Right atrium auricular region (tissue), 2 donors: ENCODE measurements at places on chromosomes 13 and 19.

- no peak for DNase-seq
- no peak overlapping the region for H3K27ac ChIP-seq
- no peaks in the 10 kb centered on the region for H3K36me3 ChIP-seq
- no peak overlapping the region for H3K4me3 ChIP-seq
- no peaks in the 10 kb centered on the region for H3K4me1 ChIP-seq
Measured at GRCh38 chr13:26528527-26528926, 29.0 kb upstream of the WASF3 start.

DNA sequence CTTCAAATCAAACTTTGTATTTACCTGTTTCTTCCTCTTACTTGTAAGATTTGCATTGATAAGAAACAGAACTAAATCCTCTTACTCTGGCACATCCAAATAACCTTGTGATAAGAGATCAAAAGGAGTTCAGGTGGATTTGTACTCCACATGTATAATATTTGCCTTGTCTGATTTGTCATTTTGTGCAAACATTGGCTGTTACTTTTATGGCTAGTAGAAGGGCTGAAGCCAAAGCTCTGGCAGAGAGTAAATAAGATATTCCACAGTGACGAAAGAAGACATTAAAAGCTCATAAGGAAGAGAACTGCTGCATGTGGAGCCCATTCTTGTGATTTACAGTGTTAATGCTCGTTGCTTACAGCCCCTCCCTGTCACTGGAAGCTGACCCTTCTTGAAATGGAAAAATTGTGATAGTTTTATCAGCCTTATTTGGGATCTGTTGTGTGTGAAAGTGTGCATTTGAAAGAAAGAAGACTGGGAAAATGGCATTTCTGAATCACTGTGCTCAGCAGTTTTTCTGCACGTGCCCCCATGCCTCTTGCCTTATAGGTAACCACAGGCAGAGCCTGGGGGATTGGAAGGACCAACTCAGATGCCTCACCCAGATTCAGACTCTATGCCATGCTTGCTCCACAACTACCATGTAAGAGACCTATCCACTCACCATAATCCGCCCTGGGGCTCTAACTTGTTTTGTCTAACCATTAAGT lies 68.2 kb downstream of the OXGR1 start:
- no peak for DNase-seq
- no peak overlapping the region for H3K27ac ChIP-seq
- H3K36me3 ChIP-seq, result no peaks in the 10 kb centered on the region
- no peaks in the 10 kb centered on the region for H3K27me3 ChIP-seq
- H3K4me3 ChIP-seq, result no peak overlapping the region

DNA sequence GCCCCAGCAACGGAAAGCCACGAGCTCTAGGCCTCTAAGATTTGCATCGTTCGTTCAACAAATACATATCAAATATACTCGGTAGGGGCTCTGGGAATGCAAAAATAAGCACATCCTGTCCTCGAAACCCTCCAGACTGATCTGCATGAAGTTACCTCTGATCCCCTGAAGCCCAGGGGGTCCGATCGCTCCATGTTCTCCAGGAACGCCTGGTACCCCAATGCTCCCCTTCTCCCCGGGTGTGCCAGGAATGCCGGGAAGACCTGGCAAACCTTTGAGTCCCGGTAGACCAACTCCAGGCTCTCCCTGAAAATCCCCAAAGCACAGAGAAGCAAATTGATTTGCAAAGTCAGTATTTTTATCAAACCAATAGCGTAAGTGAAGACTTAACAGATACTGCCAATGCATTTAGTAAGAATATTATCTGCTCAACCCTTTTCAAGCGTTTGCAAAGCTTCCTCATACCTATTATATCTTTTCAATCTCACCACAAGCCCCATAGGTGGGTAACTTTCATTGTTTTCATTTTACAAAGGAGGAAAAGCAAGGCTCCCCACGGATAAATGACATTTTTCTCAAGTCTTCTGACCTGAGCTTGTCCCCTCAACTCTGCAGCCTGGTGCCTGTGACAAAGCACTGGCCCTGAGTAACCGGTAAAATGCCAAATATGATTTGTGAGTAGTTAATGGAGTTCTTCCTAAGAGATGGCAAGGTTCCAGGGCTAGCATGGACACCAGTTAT lies 127.7 kb downstream of the COL4A1 start:
- no peaks in the 10 kb centered on the region for H3K4me1 ChIP-seq
- no peak overlapping the region for H3K27ac ChIP-seq
- DNase-seq, result no peak
- no peaks in the 10 kb centered on the region for H3K27me3 ChIP-seq
- H3K4me3 ChIP-seq, result no peak overlapping the region

GRCh38 chr13:41639955-41640780 lies 182.8 kb downstream of the RGCC start:
- no peak for DNase-seq
- no peak overlapping the region for H3K4me3 ChIP-seq
- no peaks in the 10 kb centered on the region for H3K36me3 ChIP-seq
- H3K27ac ChIP-seq, result peak overlapping the region; percentile 60

GRCh38 chr13:42331009-42331408 lies 59.1 kb downstream of the AKAP11 start:
- no peaks in the 10 kb centered on the region for H3K27me3 ChIP-seq
- no peaks in the 10 kb centered on the region for H3K4me1 ChIP-seq
- no peak overlapping the region for H3K27ac ChIP-seq
- DNase-seq, result no peak
